ENCODE measurements at places on chromosomes 4 and X.

DNA sequence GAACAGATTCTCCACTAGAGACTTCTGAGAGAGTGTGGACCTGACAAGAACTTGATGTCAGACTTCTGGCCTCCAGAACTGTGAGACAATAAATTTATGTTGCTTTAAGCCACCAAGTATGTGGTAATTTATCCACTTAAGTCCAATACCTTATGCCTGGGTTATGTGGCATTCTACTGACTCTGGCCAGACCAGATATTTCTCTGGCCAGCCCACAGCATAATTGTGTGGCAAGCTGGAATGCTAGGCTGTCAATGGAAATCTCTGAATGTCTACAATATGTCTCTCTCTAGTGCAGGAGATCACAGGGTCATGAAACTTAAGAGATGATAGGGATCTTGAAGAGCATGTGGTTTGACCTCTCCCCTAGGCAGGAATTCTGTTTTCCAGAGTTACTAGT, 251.0 kb downstream of the ZNF674 start:
- DNase-seq, result no peak

DNA sequence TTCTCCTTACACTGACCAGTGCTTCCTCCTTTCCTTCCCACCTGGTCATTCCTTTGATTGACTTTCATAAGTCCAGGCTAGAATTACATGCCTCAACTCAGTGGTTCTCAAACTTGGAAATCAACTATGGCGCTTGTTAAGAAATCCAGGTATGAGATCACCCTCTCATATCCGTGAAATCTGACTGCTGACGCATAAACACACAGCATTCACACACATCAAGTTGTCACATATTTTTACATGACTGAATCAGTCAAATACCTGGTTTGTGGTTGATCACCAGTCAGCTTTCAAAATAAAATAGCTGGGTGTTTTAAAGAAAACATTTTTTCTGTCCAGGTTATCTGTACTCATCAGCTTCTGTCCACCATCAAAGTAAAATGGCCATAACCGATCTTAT, 433.5 kb downstream of the AFF2 start:
- DNase-seq, result no peak

- peak; percentile 4 for DNase-seq
Measured at GRCh38 chrX:151713849-151714248, 2.0 kb upstream of the FATE1 start.

DNA sequence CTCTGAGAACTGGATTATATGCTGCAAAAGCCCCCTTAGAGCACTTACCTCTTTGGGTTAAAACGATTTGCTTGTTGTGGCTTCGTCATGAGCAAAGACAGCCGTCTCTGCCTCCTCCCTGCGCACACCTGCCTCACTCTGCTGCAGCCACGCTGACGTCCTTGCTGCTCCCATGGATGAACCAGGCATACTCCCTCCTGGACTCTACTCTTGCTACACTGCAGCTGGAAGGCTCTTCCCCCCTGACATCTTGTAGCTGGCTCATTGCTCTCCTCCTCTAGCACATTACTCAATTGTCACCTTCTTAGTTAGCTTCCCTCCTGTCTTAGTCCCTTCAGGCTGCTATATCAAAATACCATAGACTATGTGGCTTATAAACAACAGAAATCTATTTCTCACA, 59.3 kb downstream of the FAM114A1 start:
- no peak for DNase-seq

DNA sequence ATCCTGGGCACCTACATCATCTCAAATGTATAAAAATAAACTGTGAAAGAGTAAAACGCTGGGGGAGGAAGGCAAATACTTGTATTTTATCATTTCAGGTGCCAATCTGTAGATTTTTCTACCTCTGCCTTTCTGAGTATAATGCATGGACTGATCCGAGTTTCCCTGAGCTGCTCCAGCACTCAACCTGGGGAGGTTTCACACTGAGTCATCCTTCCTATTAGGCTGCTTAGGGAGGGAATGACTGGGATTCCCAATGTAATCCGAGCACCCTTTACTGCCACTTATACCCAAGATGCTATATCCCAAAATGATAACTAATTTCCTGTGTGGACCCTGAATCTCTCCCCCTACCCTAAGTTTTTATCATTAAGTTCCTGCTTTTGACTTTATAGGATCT, 126.6 kb downstream of the HNRNPD start:
- DNase-seq, result no peak
